H54 (cell line): ENCODE measurements at places on chromosomes 3 and 15.

DNA sequence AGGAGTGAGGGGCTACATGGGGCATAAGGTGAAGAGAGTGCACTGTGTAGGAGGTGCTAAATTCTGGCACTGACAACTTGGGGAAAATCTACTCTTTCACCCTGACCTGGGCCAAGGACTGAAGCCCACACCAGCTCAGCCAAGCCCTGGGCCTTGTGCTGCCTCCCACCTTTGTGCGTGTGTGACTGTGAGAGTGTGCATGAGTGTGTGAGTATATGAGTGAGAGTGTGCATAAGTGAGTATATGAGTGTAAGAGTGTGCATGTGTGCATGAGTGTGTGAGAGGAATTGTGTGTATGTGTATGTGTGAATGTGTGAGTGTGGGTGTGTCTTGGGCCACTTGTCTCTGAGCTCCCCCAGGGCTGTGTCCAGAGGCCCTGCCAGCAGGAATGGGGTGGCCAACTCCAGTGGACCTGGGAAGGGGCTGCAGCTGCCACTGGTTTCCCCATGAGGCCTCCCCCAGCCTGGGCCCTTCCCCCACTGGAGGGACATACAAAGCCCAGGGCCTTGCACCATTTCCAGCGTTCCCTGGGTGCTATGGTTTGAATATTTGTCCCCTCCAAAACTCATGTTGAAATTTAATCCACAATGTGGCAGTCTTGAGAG, 15.2 kb downstream of the C3orf22 start:
- no peak for DNase-seq

DNA sequence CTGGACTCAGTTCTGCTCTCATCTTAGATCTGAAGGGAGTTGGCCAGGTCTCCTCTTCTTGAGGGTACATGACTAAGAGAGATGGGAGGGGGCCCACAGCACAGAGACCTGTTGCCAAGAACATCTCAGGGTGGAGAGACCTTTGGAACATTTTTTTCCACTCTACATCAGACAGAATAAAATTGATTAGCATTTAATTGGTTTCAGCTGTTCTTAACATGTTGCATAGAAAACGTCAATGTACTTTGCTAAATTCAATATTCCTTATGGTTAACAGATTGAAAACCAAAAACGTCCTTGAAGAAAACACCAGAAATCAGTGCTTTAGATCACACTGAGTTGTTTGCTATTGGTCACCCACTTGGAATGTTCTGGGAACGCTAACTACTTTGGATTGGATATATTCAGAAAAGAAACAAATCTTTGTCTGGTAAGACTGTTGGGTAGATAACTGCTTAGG, 36.4 kb upstream of the FSTL1 start:
- no peak for DNase-seq

DNA sequence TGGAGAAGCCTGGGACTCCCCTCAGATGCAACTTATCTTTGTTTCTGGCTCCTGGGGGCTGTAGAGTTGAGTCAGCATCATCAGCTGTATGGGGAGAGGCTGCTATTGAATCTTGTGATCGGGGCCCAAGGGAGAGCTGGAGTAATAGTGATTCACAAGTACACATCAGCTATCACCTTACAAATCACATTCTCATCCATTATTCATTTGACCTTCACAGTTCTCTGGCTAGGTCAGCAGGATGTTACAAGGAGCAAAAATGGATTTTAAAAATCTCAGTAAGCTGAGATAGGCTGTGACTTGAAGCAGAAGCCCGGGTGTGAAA, 175.0 kb downstream of the OPA1 start:
- DNase-seq: no peak

GRCh38 chr15:63122002-63122875, 578 bp downstream of the LACTB start:
- DNase-seq: peak; percentile 76

DNA sequence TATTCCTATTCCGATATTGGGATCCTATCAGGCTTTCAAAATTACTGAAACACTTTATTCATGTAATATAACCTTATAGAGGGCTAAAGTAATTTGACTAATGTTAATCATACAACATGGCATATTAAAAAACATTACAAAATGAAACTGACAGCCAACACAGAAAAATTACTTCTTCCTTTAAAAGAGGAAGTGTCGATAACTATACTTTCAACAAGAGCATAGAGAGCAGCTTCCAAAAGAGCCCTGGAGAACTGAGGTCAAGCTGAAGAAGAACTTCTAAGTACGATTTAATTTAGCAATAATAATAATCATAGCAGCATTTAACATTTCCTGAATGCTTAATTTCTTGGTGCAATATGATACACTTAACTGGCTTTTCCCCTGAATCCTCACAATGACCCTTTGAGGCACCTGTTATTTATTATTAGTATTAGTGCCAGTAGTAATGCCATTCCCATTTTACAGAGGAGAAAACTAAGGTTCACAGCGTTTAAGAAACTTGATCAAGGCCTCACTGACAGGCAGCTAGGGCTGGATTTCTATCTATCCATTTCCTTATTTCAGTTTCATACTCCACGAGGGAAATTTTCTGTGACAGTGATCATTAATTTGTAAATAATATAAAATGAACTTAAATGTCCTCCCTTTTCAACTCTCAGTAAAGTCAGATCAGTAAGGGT, 181.6 kb downstream of the CFAP20DC start:
- DNase-seq: no peak

DNA sequence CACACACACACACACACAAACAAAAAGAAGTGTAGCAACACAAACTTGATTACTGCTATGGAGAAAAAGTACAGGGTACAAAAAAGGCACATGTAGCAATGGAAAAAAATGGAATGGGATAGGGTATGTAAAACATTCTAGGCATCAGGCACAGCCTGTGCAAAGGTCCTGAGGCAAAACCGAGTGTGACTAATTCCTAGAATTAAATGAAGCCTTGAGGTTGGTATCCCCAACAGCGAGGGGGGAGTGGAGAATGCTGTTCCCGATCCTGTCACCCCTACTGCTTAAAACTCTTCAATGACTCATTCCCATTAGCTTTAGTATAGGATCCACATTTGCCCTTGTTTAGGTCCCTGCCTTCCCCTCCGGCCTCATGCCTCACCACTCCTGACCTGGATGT, 37.9 kb downstream of the RHCG start:
- DNase-seq: no peak

DNA sequence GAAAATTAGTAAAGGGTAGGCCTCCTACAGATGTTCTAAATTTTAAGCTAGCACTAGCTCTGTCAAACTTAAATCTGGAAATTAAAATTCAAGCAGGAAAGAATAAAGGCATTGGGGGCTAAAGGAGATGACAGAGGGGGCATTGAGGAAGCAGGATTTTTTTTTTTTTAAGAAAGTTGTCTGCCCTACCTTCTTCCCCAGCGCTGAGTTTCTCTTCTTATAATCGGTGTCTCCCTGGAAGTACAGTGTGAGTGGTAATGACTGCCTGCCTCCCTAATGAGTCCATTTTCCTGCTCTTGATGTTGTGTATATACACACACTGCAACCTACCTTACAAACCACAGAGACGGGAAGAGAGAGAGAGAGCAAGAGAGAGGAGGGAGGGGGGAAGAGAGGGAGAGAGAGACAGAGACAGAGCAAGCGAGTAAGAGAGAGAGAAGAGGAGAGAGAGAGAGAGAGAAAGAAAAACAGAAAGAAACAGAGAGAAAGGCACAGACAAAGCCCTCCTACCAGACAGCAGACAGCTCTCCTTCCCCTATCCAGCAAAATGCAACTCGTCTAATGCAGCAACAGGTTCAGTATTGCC, 47.0 kb downstream of the ZBTB20 start:
- peak; percentile 5 for DNase-seq

DNA sequence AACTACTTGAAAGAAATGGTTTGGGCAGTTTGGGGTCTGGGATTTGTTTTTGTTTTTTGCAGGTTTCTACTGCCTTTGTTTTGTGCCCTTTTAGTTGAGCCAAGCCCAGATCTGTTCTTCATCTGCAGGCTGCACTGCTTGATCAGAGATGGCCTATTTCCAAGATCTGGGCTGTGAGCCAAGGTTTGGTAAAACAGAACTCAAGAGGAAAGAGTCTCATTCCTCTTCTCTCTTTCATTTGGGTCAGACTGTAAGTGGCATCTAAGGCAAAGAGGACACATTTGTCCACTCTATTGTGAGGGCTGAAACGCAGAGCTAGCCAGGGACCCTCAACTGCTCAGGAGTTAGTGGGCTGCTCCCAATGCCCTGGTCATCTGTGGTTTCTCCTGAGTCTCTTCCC, 104.4 kb upstream of the UBE3A start:
- DNase-seq: no peak

DNA sequence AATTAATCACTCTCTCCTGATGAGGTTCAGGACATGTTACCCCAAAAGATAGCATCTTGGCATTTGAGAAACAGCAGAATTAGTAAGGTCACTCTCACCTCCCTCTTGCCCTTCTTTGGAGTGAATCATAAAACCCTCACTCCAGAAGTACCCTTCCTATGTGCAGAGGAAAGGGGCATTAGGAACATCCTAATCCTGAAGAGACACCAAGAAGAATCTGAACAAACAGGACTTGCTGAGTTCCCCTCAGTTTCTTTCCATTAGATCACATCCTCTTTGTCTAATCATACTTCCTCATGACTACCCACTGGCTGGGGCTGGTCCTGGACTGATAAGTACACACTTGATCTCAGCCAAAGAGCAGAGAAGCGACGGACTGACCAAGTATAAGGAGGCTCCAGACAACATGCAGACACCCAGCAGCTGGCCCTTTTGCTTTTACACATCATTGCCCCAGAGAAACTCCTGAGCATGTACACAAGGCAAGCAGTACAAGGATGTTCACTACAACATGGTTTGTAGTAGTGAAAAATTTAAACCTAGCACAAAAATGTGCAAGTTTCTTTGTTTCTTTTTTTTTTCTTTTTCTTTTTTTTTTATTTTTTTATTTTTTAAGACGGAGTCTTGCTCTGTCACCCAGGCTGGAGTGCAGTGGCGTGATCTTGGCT, 15.0 kb upstream of the TM6SF1 start:
- no peak for DNase-seq

DNA sequence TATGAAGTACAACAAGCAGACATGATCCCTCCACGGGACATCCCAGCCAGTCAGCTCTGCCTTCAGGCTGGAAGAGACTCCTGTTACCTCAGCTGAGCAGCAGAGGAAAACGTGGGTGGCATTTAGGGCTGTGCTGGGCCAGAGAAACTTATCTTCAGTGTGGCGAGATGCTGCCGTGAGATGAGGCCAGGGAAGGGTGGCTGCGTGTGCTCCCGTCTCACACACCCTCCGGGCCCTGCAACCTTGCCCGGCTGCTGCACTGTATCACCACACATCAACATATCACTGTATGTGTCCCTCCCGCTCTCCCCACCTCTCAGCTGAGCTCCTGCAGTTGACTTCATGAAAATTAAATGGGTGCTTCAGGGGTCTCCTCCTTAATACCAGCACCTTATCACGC, 23.4 kb downstream of the BMF start:
- DNase-seq: no peak

DNA sequence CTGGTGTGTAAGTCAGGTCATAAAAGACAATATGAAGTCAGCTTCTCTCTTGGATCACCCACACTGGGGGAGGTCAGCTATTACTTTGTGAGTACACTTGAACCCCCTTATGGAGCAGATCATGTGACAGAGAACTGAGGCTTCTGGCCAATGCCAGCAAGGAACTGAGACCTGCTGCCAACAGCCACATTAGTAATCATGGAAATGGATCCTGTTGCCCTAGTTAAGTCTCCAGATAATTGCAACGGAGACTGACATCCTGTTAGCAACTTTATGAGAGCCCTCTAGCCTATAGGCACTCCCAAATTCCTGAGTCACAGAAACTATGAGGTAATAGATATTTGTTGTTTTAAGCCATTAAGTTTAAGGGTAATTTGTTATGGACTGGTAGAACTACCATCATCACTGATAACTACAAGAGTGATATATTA, 110.4 kb upstream of the GMNC start:
- DNase-seq: no peak

GRCh38 chr3:128878556-128879124, 780 bp upstream of the ACAD9 start:
- DNase-seq: peak; percentile 64

DNA sequence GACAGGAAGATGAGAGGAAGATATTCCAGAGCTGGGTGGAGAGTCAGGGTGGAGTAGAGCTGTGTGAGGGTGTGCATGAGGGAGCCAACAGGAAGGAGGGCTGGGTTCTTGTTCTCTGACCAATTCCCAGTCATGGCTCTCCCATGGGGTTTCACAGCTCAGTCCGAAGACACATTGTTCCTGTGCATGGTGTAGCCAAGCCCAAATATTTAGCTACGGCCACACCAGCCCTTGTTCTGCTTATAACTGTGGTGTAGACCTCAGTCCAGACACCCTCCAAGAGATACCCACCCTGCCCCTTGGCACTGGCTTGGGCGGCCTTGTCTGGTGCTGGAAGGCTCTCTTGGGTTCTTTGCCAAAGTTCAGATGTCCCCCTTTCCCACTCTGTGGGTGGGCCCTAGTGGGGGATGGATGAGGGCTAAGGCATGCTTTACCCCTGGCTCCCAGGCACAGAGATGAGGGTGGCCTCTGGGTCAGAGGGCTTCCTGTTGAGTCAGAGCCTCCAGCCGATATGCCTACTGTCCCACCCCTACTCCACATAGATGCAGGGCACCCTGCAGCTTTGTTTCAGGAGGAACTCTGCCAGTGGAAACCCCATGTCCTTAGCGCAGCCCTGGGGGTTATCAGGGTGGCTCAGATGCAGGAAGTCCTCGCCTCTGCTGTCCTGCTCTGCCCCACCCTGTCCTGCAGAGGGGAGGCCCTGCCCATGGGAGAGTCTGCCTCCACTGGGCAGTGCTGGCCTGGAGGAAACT, 271.2 kb upstream of the CTDSPL start:
- DNase-seq: peak; percentile 24

GRCh38 chr3:190429681-190430080, 20.0 kb downstream of the TMEM207 start:
- no peak for DNase-seq

DNA sequence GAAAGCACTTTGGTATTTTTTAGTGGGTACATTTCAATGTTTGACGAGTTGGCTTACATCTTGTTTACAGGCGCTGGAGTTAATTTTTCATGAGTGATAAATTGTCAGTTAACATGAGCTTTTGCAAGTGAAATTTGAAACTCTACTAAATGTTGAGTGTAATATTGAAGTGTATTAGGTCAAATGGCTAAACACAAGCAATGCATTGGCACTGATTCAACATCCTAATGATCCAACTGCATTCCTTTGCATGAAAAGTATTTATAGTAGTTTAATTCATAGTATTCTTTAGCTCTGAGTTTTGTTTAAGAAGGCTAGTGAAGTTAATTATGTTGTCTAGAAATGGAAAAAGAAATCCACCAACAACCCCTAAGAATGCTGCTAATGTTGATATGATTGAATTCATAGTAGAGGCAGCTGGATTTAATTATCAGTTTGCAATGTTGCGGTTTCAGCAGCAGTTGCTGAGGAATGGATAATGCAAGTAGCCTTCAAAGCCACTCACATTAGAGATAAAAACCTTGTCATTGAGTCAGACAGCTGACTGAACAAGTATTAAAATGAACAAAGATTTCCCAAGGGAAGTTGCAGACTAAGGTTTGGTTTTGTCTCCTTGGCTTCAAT, 245.6 kb upstream of the GOLIM4 start:
- no peak for DNase-seq

- no peak for DNase-seq
Measured at GRCh38 chr3:44950275-44950734, 25.7 kb downstream of the ZDHHC3 start.
